ENCODE measurements at places on chromosomes 16 and 17.

GRCh38 chr17:72422505-72423285 is 301.9 kb downstream of the SOX9 start:
- peak; percentile 100 for DNase-seq

DNA sequence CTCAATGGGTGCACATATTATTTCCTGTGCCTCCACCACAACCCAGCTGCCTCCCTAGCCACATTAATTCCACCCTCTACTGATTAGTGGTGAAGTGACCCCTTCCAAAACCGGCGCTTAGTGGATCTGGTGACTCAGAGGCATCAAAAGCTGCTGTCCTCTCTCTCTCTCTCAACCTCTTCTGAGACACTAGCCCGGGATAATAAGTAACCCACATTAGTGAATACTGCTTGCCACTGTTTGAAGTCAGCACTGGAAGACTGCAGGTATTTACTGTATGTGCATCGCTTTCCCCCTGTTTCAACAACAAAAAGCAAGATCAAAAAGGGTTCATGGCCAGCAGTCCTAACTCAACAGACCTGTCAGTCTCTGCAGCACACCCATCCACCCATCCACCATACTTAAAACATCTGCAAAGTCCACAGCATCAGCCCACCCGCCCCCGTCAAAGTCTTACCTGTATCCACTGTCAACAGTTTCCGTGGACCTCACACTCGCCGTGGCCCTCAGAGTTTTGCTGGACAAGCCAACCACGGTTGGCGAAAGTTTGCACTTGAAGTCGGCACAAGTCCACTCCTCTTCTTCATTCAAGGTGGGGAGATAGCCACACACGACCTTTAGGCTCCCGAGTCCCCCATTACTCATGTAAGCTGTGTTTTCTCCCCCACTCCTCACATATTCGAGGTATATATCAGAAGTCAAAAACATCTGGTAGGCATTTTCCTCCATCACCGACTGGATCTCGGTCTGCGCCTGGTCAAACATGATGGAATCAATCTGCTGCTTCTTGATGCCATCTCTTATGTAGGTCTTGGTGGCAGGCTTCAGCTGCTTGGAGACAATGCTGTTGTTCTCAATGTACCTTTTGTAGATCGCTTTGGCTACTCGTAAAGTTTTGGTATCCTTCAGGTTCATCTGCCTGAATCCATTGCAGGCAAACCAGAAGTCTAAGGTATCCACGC is 3.8 kb downstream of the AXIN2 start:
- peak; percentile 68 for DNase-seq

DNA sequence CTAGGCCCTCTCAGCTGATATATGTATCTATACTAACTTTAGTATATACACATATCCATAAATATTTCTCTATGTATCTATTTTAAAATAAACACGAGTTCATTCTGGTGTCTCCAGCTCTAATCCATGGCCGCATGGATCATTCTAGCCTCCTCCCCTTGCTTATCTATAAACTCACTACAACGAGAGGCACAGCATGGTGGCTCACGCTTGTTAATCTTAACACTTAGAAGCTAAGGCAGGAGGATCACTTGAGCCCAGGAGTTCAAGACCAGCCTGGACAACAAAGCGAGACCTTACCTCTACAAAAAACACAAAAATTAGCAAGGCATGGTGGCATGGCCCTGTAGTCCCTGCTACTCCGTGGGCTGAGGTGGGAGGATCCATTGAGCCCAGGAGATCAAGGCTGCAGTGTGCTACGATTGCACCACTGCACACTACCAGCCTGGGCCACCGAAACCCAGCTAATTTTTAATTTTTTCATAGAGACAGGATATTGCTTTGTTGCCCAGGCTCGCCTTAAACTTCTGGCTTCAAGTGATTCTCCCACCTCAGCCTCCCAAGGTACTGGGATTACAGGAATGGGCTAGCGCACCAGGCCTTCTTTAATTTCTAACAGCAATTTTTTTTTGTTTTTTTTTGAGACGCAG is 3.9 kb upstream of the ZNF207 start:
- DNase-seq, result no peak

DNA sequence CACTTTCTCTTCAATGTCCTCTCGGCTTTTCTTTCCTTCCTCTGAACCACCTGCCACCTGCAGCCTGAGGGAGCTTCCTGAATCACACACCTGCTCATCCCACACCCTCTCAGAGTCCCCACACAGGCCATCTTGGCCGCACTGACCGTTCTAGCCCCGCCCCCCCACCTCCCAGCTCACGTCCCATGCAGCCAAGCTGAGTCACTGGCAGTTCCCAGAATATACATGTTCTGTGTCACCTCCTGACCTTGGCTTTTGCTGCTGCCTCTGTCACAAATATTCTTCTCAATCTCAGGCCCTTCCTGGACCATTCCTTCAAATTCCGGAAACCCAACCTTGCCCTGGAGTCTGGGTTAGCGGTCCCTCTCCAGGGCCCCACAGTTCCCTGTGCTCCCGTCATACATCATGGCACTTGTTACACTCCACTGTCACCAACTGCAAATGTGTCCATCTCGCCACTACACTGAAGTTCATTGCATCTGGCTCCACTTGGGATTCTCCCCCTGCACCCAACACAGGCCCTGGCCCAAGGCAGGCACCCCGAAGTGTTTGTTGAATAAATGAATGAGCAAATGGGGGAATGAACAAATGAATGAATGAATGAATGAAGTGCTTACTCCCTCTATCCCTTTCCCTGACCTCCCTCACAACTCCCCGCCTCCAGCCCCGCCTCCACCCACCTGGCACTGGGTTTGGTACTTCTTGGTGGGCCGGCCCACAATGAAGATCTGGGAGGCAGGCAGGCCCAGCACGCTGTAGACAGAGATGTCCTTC is 12.8 kb downstream of the PIMREG start:
- peak; percentile 86 for DNase-seq

DNA sequence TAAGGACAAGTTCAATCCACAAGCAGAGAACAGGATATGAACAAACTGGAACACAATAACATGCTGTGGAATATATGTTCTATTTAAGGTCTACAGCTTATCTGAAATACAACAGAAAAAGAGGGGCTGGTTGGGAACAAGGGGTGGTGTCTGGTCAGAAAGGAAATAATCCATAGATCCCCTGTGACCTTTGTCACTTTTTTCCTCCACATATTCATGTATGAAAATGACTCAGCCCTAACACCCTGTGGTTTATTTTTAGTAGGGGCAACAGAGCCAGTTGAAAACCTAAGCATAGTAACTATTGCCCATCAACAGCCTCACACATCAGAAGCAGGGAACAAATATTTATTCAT is 12.3 kb upstream of the SPAG9 start:
- peak; percentile 36 for DNase-seq

DNA sequence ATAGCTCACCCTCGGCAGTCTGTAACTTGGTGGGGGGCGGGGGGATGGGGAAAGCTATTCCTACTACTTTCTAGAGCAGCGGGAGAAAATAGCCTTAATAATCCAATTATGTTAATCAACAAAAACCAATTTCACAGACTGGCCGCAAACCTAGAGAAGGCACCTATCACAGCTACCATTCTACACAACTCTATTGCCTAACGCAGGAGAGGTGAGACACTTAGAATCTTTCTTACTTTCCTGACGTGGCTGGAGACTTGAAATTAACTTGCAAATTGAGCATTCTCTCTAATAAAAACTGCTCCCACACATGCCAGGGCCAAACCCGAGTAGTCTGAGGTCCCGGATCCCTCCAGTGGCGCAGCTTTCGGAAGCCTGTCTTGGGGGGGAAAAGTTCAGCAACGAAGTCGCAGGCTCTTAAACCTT is 794 bp downstream of the SMG6 start:
- peak; percentile 4 for DNase-seq
